ENCODE measurements at places on chromosomes 11 and 22.

- DNase-seq: no peak
Measured at GRCh38 chr11:130761560-130762220, 154.6 kb downstream of the SNX19 start.

GRCh38 chr11:46105134-46105628, 16.1 kb downstream of the PHF21A start:
- DNase-seq: peak; percentile 23

DNA sequence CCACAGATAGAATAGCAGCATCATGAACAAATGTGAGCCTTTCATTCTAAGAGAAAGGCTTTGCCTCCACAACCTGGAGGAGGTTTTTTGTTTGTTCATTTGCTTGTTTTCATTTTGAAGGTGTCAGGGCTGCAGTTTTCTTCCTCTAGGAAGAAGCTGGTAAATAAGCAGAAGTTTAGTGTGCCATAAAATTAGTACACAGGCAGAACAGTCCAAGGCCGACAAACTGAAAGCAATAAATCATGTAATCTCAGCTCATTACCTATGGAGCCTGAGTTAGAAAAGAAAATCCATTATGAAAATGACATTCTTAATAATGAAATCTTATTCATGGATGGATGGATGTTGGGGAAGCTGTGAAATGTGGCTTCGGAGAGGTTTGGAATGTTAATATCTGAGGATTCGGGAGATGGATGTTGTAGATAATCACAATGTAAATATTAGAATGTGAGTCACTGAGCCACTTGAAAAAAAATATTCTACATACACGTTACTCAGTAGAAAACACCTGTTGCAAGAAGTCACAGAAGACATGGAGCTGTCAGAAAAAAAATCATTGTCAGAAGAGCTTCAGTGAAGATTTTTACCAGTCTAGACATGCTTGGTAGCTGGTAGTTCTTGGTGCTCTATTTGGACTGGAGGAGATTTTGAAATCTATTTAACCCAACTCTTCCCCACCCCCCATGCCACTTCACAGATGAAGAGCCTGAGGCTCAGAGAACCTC, 15.0 kb upstream of the ZDHHC13 start:
- no peak for DNase-seq

- DNase-seq: no peak
Measured at GRCh38 chr22:24144056-24144777, 37.1 kb upstream of the SUSD2 start.

GRCh38 chr22:36449596-36450175, 31.8 kb downstream of the TXN2 start:
- DNase-seq: no peak

- no peak for DNase-seq
Measured at GRCh38 chr11:37313266-37313665, 715.2 kb upstream of the RAG2 start.

- no peak for DNase-seq
Measured at GRCh38 chr11:76798671-76799065, 15.5 kb downstream of the TSKU start.

GRCh38 chr11:84316866-84317555, 1030.8 kb upstream of the CCDC90B start:
- peak; percentile 60 for DNase-seq

- no peak for DNase-seq
Measured at GRCh38 chr22:33047744-33048143, 10.4 kb downstream of the SYN3 start.

DNA sequence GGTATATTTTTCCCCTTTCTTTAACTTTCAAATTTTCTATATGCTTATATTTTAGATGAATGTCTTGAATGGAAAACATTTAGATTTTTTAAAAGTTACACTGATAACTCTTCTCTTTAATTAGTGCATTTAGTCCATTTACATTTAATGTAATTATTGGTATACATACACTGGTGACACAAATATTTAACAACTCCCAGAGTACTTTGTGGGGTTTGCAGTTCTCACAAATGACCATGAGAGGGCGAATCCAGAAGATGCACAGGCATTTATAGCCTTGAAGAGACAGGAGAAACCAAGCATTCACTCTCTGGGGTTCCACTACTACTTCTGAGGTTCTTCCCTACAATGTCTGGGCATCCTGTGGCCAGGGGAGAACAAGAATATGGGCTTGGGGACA, 125.1 kb downstream of the TIMP3 start:
- DNase-seq: peak; percentile 64

DNA sequence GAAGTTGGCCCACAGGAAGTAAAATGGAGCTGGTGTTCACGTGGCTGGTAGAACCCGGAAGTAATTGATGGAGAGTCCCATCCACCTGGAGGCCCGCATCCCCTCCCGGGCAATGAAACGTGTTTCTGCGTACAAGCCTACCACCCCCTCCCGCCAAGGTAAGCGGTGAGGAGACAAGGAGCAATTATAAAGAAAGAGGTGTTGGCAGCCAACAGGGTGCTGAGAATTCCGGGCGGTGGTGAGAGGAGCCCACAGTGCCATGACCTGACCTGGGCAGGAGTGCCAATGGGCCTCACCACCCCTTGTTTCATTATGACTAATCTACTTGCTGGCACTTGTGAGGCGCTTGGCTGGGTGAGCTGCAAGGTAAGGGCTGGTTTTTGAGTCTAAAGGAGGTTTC, 83.8 kb upstream of the BID start:
- DNase-seq: no peak
